Activated naive CD8-positive, alpha-beta T cell treated with anti-CD3 and anti-CD28 coated beads, Interleukin-2, amount 50 U/mL, for 24 hours (primary cell): ENCODE measurements at places on chromosomes 7 and 10.

DNA sequence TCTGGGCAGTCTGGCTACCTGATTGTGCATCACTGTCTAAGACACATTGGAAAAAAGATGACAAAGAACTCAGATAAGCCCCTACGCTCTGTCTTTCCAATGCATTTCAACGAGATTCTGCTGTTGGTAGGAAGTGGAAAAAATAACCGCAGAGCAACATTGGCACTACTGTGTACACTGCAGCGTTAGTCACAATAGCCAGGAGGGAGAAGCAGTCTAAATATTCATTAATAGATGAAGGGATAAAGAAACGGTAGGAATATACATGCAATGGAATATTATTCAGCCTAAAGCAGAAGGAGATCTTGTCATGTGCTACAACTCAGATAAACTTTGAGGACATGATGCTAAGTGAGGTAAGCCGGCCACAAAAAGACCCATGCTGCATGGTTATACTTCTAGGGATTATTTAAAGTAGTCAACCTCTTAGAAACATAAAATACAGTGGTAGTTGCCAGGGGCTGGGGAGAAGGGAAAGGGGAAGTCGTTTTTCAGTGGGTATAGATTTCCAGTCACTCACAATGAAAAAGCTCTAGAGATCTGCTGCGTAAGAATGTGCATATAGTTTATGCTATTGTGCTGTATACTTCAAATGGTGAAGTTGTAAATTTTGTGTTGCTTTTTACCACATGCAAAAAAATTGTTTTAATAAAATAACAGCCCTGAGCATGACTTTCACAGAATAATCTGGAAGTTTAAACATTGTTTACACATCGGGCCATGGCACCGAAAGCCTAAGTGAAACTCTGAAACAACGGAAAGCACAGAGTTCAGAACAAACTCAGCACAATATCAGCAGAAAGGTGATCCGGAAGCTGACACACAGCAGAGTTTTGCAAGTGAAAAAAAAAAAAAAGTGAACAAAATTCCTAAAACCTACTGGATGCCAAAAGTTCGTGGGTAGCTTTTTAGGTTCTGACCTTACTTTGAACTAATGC is 40.1 kb downstream of the ELMO1 start:
- H3K36me3 ChIP-seq, result peaks cover 10% of the 10 kb centered on the region
- peak overlapping the region; percentile 77 for H3K4me3 ChIP-seq
- H3K4me1 ChIP-seq, result peaks cover 87% of the 10 kb centered on the region
- H3K27me3 ChIP-seq, result no peaks in the 10 kb centered on the region
- DNase-seq, result no peak
- H3K27ac ChIP-seq, result peak overlapping the region; percentile 98

GRCh38 chr10:131310142-131310541 is 1.4 kb downstream of the TCERG1L start:
- no peak overlapping the region for H3K27ac ChIP-seq
- peaks cover 45% of the 10 kb centered on the region for H3K27me3 ChIP-seq
- no peak for DNase-seq
- peaks cover 6% of the 10 kb centered on the region for H3K4me1 ChIP-seq
- H3K36me3 ChIP-seq, result no peaks in the 10 kb centered on the region
- no peak overlapping the region for H3K4me3 ChIP-seq

DNA sequence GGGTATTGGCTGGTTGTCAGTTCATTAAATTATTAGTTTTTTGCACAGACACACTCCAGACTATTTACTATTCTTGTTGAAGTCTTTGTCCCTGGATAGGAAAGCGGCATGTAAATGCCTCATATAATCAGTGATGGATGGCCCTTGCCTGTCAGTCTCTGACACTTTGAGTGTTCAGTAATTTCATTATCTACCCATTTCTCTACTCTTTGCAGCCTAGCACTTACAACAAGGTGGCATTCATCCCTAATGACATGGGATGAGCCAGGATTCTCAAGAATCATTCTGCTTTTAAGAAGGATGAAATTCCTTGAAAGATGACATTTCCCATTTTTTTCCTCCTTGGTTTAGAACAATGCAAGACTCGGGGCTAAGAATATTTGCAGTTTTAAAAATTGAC is 155.7 kb downstream of the SORCS3 start:
- H3K27me3 ChIP-seq, result peaks cover 2% of the 10 kb centered on the region
- no peak overlapping the region for H3K27ac ChIP-seq
- H3K4me1 ChIP-seq, result no peaks in the 10 kb centered on the region
- no peaks in the 10 kb centered on the region for H3K36me3 ChIP-seq

DNA sequence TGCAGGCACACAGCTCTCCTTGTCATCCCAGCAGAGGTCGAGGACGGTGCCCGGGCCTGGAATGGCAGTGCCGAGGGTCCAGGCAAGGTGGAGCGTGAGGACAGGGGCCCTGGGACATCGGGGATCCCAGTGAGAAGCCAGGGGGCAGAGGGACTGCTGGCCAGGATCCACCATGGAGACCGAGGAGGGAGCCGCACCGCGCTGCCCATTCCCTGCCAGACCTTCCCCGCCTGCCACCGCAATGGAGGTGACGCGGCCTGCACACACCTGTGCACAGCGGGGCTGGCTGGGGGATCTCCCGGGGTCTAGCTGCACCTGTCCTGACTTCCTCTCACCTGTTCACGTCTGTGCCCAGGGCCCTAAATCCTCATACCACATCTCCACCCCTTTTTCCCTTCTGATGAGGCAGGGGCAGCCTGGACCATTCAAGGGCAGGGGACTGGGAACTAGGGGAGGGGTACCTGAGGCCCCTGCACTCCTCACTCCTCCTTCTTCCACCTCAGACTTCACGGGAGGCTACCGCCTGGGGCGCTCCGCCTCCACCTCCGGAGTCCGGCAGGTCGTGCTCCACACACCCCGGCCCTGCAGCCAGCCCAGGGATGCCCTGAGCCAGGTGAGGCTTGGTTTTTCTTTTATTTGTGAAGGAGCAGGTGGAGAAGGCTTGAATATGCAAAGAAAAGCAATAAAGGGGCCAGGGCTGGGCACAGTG is 6.9 kb downstream of the NYAP1 start:
- H3K27ac ChIP-seq, result no peak overlapping the region
- no peak overlapping the region for H3K4me3 ChIP-seq
- H3K4me1 ChIP-seq, result peaks cover 9% of the 10 kb centered on the region
- no peak for DNase-seq

- no peaks in the 10 kb centered on the region for H3K27me3 ChIP-seq
- no peak overlapping the region for H3K4me3 ChIP-seq
- no peak overlapping the region for H3K27ac ChIP-seq
- H3K36me3 ChIP-seq, result peaks cover 1% of the 10 kb centered on the region
- peaks cover 24% of the 10 kb centered on the region for H3K4me1 ChIP-seq
Observed at GRCh38 chr7:131321656-131322055, 6.0 kb upstream of the MKLN1 start.

- H3K27me3 ChIP-seq, result peaks cover 2% of the 10 kb centered on the region
- H3K4me3 ChIP-seq, result no peak overlapping the region
- no peak for DNase-seq
- no peak overlapping the region for H3K27ac ChIP-seq
- no peaks in the 10 kb centered on the region for H3K4me1 ChIP-seq
Observed at GRCh38 chr7:154505362-154505761, 453.2 kb downstream of the DPP6 start.

DNA sequence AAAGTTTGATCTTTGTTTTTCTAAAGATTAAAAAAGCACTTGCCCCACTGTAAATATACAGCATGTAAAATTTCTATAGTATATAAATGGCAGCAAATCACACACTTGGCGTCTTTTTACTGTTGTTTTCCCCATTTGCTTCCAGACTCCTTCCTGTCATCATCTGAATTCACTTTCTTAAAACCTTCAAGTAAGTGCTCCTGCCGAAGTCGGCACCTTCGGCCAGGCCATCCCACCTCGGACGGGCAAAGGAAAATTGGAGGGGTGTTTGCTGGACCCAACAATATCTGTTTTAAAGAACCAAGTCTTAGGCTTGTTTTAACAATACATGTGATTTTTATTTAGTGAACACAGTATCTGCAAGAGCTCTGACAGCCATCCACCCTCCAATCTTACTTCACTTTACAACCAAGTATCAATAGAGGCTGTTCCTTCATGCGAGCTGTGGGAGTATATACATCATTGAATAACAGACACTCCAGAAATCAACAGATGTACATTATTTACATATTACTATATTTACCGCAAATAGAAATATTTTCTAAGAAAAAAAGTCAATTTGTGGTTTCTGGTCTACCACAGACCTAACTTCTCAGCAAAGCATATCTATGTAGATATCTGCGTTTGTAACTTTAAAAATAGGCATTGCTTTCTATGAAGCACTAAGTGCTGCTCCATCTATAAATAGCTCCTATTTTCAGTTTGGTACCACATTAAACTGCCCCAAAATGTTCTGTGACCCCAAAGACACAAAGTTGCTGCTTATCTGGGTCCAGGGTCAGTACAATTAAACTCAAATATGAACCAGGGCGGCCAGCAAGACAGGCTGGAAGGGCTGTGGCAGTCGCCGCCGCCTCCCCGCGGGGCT is 110.7 kb downstream of the CYTH3 start:
- no peak overlapping the region for H3K27ac ChIP-seq
- no peaks in the 10 kb centered on the region for H3K27me3 ChIP-seq
- H3K4me1 ChIP-seq, result no peaks in the 10 kb centered on the region
- no peak overlapping the region for H3K4me3 ChIP-seq

DNA sequence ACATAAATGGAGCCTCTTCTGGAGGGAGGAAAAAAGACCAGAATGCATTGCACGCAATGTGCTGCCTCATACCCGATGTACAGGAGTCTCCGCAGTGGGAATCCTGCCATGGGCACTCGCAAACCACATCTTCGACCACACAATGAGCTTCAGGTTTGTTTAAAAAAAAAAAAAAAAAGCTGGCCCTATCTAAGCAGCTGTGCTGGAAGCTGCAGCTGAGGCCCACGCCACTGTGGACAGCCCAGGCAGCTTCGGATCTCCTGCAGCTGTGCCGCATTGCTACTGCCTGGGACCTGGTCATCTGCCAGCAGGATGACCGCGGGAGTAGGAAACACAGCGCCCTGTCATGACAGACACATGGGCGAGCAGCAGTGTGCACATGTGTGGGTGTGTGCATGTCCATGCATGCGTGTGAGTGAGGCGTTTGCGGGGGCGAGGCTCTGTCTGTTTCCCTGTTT is 26.0 kb downstream of the EN2 start:
- peaks cover 42% of the 10 kb centered on the region for H3K27me3 ChIP-seq
- DNase-seq, result no peak
- H3K36me3 ChIP-seq, result peaks cover 3% of the 10 kb centered on the region
- H3K27ac ChIP-seq, result no peak overlapping the region

DNA sequence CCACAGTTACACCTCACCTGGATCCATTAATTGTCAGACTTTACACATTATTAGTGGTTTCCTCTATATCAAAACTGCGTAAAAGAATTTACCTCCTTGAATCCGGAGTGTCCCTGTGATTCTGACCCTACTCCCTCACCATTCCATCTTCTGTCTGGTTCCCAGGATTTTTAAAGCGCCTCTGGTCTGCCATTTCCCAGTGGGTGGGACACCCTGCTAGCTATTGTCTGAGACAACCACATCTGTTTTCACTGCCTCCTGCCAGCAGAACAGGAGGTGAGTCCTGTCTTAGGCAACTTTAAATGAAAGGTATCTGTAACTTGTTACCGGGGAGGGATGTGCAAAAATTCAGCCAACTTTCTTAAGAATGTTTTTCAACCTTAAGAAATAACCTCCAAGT is 2.3 kb downstream of the MACROH2A2 start:
- H3K27me3 ChIP-seq, result peaks cover 44% of the 10 kb centered on the region
- H3K4me3 ChIP-seq, result no peak overlapping the region
- peaks cover 9% of the 10 kb centered on the region for H3K4me1 ChIP-seq
- H3K27ac ChIP-seq, result no peak overlapping the region
- DNase-seq, result no peak
- no peaks in the 10 kb centered on the region for H3K36me3 ChIP-seq

- no peak for DNase-seq
- no peak overlapping the region for H3K4me3 ChIP-seq
- no peaks in the 10 kb centered on the region for H3K36me3 ChIP-seq
- peaks cover 12% of the 10 kb centered on the region for H3K4me1 ChIP-seq
- peaks cover 16% of the 10 kb centered on the region for H3K27me3 ChIP-seq
Observed at GRCh38 chr7:29179115-29179514, 15.5 kb upstream of the CHN2 start.

- H3K27ac ChIP-seq, result no peak overlapping the region
- DNase-seq, result no peak
- no peak overlapping the region for H3K4me3 ChIP-seq
Observed at GRCh38 chr10:77853256-77853655, 73.3 kb downstream of the DLG5 start.

GRCh38 chr10:26887611-26888215 is 27.0 kb upstream of the ABI1 start:
- H3K4me3 ChIP-seq, result no peak overlapping the region
- no peaks in the 10 kb centered on the region for H3K36me3 ChIP-seq
- no peak for DNase-seq

GRCh38 chr7:134444198-134444960 is 14.5 kb downstream of the AKR1B1 start:
- no peak overlapping the region for H3K27ac ChIP-seq
- H3K27me3 ChIP-seq, result no peaks in the 10 kb centered on the region
- H3K4me3 ChIP-seq, result no peak overlapping the region
- no peaks in the 10 kb centered on the region for H3K4me1 ChIP-seq
- peaks cover 49% of the 10 kb centered on the region for H3K36me3 ChIP-seq
- no peak for DNase-seq

GRCh38 chr7:157309988-157310668 is 26.7 kb upstream of the DNAJB6 start:
- no peak overlapping the region for H3K4me3 ChIP-seq
- H3K4me1 ChIP-seq, result peaks cover 14% of the 10 kb centered on the region
- H3K27ac ChIP-seq, result peak overlapping the region; percentile 15

- peaks cover 19% of the 10 kb centered on the region for H3K27me3 ChIP-seq
- no peak overlapping the region for H3K27ac ChIP-seq
- H3K4me1 ChIP-seq, result no peaks in the 10 kb centered on the region
- H3K4me3 ChIP-seq, result no peak overlapping the region
Observed at GRCh38 chr7:101624246-101625001, 4.7 kb downstream of the MYL10 start.

- DNase-seq, result no peak
- peaks cover 24% of the 10 kb centered on the region for H3K27me3 ChIP-seq
- H3K4me3 ChIP-seq, result no peak overlapping the region
- H3K27ac ChIP-seq, result no peak overlapping the region
- no peaks in the 10 kb centered on the region for H3K36me3 ChIP-seq
Observed at GRCh38 chr7:22618528-22618927, 108.5 kb upstream of the IL6 start.

DNA sequence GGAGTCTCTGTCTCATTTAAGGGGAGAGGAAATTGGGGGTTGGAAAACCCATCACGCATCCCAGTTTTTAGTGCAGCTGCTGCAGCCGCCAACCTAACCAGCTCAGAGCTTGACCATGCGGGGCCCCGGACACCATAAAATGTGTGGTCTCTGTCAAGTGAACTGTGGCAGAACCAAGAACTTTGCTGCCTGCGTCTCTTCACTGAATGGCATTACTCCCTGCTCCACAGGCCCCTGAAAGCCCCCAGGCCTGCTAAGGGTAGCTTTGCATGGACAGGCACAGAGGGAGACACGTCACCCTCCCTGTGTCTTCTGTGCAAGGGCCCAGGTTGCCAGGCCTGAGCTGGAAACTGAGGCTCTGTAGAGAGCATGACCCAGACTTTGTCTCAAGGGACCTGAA is 144.6 kb upstream of the GPR26 start:
- no peaks in the 10 kb centered on the region for H3K36me3 ChIP-seq
- peaks cover 7% of the 10 kb centered on the region for H3K27me3 ChIP-seq
- no peak for DNase-seq
- no peak overlapping the region for H3K4me3 ChIP-seq

GRCh38 chr7:155002411-155003091 is 373 bp downstream of the PAXIP1 start:
- H3K36me3 ChIP-seq, result peaks cover 26% of the 10 kb centered on the region
- H3K27ac ChIP-seq, result no peak overlapping the region
- peaks cover 18% of the 10 kb centered on the region for H3K4me1 ChIP-seq
- DNase-seq, result peak; percentile 49

GRCh38 chr10:74058071-74058470 is 60.2 kb downstream of the VCL start:
- no peaks in the 10 kb centered on the region for H3K27me3 ChIP-seq
- no peak for DNase-seq
- peaks cover 5% of the 10 kb centered on the region for H3K36me3 ChIP-seq
